Lung microvascular endothelial cell (primary cell): ENCODE measurements at places on chromosomes 4 and X.

DNA sequence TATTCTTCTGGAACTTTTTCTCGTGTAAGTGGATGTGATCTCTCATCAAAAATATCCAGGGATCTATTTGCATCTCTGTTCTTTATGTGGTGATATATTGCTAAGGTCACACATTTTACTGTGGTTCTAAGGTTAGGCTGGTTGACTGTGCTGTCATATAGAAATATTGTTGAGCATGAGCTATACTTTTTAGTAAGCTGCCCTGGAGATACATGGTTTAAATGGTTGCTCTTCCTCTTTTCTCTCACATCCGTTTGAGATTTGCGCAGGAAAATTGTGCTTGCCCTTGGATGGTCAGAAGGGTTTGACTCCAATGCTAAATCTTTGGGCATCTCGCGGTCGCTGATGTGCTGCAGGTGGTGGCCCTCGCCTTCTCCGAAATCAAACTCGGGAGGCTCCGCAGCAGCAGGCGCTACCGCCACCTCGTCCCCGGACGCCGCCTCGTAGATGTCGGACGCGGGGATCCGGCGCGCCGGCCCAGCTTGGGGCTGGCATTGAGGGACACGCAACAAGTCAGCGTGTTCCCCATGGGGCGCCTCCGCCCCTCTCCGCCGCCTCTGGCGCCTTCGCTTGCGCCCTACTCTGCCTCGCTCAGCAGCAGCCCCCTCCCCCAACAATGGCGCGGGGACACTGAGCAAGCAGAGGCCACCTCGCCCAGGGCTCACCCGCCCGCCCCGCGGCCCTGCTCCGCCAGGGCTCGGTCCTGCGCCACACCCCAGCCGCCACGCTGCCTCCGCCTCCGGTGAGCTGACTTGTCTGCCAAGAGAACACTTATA, 154.5 kb downstream of the MSN start:
- no peak for DNase-seq

GRCh38 chr4:156598138-156598681, 373.4 kb downstream of the PDGFC start:
- DNase-seq = peak; percentile 89

DNA sequence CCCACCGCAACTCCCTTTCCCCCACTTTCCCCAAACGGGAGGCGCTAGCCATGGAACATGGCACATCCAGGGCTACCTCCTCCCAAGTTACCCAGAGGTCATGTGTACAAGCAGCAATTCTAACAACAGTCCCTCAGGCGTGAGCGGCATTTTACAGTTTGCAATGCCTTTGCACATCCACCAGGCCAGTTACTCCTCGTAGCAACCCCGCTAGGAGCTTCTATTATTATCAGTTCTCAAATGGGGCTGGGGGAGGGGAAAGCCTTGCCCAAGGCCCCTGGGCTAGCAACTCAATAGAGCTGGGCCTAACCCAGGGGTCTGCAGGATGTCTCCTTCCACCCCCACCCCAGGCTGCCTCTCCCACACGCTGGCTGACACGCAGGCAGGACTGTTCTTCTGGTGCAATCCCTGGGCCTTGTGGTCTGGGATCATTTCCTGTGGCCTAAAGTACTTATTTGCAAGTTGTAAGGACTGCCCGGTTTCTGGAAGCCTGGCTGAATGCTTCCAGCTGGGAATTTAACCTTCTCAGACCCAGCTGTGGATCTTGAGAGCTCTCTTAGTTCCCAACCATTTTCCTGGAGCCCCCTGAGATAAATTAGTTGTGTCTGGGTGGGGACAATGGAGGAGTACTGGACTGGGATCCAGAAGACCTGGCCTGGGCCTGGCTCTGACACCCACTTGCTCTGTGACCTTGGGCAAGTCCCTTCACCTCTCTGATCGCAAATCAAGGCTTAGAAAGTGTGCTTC, 27.7 kb downstream of the PJA1 start:
- DNase-seq = no peak

DNA sequence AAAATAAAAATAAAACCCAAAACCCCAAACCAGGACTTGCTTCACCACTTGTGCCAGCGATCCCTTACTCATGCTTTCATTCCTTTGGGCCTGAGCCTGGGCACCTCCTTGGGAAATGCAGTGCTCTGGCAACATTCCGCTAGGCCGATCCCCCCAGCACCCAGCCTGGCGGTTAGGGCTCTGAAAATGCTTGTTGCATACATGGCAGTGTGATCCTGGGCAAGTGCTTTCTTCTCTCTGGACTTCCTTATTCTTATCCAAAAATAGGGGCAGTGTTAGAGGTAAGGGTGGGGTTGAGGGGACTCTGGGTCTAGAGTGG, 4.6 kb downstream of the ZNF185 start:
- DNase-seq = no peak

DNA sequence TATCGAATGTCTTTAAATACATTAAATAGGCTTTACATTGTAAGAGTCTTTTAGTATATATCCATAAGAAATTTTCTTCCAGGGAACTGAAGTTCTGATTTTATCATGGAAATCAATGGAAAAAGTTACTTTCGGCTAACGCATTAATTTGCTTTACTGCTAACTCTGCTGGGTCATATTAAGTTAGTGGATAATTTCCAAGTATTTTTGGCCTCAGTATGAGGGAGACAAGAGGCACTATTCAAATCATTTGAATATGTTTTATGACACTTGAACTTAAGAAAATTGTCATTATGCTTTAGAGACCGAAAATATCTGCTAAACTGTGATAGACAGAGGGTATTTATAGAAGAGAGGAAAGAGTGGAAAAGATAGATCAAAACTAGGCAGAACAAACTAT, 237.5 kb downstream of the PCDH7 start:
- DNase-seq = no peak

- no peak for DNase-seq
Measured at GRCh38 chrX:103253608-103254007, 1.3 kb downstream of the TCEAL8 start.

GRCh38 chr4:184684491-184685189, 35.1 kb downstream of the PRIMPOL start:
- DNase-seq = no peak

GRCh38 chr4:42478509-42478908, 81.2 kb downstream of the SHISA3 start:
- DNase-seq = no peak

- DNase-seq = peak; percentile 94
Measured at GRCh38 chr4:16858275-16858752, 40.1 kb downstream of the LDB2 start.

DNA sequence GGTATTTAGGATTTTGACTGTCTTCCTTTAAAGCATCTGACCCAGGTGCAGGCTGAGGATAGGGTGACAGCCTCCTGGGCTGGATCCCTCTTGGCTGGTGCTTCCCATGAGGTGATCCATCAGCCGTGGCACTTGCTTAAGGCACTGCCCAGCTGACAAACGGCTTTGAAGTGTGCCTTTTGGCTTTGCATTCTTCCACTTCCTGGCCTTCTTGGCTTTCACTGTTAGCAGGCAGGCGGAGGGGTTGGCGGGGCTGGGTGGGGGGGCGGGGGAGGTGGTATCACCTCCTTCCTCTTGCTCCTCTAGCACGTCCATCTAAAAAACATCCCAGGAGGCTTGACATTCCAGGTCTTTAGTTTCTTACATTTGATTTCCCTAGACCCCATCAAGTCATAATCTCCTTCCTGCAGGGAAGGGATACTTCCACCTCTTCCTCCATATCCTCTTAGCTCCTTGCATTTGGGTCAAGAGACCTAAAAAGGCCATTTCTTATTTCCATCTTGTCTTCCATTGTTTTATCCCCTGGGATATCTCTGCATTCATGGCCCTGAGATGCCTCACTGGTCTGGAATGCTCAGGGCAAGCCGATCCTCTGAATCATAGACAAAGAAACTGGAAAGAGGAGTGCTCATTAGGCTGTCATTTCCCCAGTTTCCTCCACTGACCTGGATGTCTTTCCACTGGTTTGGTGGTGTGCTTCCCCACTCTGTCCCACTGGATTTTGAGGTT, 11.3 kb upstream of the APLN start:
- DNase-seq = peak; percentile 88

DNA sequence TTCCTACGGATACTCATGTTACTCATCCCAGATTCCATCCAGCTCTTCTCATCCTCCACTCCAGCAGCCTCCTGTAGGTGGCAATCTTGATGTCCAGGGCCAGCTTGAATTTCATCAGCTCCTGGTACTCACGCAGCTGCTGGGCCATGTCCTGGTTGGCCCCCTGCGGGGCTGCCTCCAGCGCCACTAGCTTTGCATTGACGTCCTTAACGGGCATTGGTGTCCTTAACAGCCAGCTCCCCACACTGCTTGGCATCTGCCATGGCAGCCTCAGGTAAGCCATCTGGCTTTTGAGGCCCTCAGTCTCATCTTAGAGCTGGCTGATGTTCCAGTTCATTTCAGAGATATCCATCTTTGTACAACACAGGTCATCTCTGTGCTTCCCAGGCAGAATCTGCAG, 223.7 kb downstream of the FGF13 start:
- no peak for DNase-seq

DNA sequence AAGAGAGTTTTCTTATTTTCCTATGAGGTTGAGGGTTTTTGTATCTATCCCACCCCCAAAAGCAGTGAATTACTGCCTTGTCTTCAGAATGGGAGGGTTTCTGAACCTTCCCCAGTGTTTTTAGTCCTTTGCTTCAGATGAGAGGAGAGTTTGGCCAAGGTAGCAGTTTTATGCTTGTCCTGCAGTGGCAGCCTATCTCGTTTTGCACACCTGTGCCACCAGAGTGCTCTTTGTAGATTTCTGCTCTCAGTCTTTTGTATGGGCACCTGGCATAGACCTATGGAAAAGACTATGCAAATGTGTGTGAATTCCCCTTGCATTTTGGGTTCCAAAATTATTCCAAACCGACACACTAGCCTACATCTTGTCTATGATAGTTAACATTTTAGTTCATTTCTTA, 5.8 kb downstream of the TBC1D19 start:
- DNase-seq = no peak

DNA sequence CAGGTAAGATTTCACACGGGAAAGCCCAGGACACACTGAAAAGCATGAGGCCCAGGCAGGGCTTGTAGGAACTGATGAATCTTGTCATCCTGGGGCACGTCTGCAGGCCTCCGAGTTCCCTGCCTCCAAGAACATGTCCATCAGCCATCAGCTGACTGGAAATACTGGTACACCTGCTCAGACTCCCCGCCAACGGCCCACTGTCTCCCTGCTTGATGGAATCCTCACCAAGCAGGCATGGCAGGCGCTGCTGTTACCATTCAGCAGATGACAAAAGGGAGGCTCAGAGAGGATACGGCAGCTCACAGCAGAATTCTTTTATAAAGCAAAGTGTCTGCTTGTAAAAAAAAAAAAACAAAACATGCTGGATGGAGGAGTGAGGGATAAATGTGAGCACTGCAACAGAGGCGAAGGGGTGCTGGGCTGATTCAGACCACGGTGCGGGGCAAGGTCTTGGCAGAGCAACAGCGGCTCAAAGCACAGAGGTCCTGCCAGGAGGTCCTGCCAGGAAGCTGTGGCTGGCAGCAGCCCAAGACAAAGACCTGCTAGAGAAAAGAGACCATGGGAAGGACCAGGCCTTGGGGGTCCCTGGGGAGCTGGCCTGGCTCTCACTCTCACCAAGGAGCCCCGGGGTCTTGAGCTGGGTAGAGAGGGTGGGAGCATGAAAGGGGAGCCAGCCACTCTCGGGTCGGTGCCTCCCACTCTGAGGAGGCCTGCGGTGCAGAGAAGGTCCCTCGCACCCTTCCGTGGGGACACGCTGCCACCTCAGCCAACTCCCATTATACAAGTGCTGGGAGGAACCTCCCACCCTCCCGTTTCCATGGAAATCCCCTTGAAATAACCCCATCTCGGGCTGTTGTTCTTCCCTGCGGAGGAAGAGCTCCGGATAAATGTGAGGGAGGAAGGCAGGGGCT, 25.6 kb downstream of the PPP2R2C start:
- no peak for DNase-seq

DNA sequence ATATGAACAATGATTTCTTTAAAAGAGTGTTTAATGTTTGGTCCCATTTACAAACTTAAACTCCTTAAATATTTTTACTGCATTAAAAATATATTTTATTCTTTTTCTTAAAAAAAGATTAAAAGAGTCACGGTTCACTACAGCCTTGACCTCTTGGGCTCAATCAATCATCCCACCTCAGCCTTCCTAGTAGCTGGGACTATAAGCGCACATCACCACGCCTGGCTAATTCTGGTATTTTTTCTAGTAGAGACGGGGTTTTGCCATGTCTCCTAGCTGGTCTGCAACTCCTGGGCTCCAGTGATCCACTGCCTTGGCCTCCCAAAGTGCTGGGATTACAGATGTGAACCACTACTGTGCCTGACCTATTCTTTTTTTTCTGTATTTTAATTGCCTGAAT, 104.7 kb upstream of the TLR2 start:
- DNase-seq = no peak

- DNase-seq = no peak
Measured at GRCh38 chr4:107066621-107067020, 30.5 kb upstream of the DKK2 start.

DNA sequence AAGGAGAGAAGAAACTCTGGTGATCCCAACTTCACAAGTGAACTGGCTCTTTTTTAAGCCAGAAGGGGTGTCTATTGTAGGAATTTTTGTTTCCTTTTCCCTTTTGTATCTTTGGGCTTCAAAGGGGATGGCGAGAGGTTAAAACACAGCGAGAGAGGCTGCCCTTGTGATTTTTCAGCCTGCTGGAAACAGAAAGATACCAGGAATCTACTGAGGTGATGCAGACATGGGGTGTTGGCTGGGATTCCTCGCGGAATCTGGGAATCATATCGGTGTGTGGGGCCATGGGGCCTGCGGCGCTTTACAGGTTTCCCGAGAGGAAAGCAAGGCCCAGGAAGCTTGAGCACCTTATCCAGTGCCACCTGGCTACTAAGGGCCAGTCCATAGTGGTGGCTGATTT, 99.4 kb upstream of the STX18 start:
- no peak for DNase-seq

GRCh38 chr4:183426507-183426906, 17.9 kb upstream of the CDKN2AIP start:
- DNase-seq = no peak

- DNase-seq = no peak
Measured at GRCh38 chr4:35938936-35939335, 305.4 kb downstream of the ARAP2 start.

DNA sequence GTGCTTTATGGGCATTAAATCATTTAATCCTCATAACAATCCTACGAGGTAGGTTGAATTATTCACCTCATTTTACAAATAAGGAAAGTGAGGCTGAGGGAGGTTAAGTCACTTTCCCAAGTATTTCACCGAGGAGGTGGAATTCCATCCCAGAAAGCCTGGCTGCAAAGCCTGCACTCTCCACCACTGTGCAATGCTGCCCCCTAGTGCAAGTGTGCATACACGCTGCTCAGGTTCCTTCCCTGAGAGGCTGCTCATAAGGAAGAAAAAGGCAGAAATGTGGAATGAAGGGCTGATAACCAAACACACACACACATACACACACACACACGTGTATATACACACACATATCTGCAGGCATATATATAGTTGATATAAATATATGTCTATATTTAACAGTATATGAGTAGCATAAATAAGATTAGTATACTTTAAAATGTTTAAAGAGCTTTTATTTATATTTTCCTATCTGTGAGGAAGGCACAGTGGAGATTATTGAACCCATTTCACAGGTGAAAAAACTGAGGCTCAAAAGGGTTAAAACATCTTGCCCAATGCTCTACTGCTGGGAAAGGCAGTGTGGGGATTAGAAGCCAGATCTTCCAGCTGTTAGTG, 714.5 kb upstream of the TENM3 start:
- peak; percentile 38 for DNase-seq

- DNase-seq = no peak
Measured at GRCh38 chrX:120751683-120752082, 121.8 kb upstream of the C1GALT1C1 start.

GRCh38 chr4:67396008-67396407, 149.3 kb downstream of the CENPC start:
- no peak for DNase-seq

GRCh38 chr4:117908306-117909207, 125.7 kb upstream of the NDST3 start:
- DNase-seq = no peak
